T-helper 2 cell (primary cell): ENCODE measurements at places on chromosomes 3 and 15.

- no peak for DNase-seq
These were observed 521.5 kb upstream of the PPP2R3A start for GRCh38 chr3:135444058-135444457.

GRCh38 chr3:64023187-64023860 is at the start of gene PSMD6:
Gene PSMD6, minus strand, starts transcription at chr3:64023494. Its CDS starts 75 bp downstream, at chr3:64023419.
- peak; percentile 85 for DNase-seq

DNA sequence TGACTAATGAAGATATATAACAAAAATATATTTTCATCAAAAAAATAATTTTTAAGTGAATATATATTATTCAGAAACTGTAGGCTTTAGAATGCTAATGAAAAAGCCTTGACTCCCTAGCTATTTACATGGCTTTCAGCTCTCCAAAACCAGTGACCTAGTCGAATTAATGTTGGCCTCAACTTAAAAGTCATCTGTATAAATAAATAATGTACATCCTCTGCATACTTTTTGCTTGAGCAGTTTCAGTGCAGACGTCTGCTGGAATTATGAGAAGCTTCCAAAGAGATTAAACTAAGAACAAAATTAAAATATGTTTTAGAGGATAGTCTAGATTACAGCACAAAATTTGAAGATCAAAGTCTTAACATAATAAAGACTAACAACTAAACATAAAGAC is 520.4 kb upstream of the ALCAM start:
- no peak for DNase-seq

GRCh38 chr3:20326541-20326940 is 140.5 kb upstream of the SGO1 start:
- no peak for DNase-seq

DNA sequence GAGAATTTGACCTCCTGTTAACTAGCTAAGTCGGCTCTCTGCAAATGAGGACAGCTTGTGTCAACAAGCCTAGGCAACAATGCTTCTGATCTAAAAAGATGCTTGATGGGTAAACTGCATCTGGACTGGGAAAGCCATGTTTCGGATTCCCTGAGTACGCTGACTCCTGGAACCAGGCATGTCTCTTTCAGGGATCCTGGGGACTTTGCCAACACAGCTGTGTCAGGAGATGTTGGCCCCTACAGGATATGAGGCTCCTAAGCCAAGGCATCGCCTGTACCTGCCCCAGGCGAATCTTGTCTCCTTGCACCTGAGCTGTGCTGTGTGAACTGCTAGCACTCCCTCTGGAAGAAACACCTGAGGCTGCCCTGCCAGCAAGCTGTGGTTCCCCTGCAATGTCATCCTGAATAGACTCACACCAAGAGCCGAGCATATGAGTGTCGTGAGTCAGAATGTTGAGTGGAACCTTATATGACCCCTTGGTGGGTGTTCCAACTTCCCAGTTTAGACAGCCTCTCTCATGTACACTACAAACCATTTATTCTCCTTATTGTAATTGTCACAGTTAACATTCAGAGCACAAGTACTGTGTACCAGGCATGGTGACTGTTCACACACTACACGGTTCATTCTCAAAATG is 17.0 kb downstream of the EOGT start:
- no peak for DNase-seq

DNA sequence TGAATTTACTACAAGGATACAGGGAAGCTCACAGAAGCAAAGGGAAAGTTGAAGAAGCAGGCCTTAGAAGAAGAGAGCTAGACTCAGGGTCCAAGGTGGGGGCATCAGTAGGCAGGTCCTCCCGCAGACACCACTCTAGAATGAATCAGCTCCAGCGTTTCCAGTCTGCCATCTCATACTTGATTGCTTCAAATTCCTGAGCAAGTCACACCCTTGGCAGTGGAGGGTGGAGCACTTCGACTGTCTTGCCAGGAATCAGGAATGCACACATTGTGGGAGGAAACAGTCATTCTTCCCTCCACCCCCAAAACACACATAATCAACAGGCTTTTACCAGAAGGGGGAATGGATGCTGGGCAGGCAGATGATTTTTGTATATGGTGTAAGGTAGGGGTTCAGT is 78.5 kb downstream of the CHCHD6 start:
- DNase-seq: no peak

GRCh38 chr3:69983546-69984265 is 15.8 kb upstream of the SAMMSON start:
- DNase-seq: no peak

DNA sequence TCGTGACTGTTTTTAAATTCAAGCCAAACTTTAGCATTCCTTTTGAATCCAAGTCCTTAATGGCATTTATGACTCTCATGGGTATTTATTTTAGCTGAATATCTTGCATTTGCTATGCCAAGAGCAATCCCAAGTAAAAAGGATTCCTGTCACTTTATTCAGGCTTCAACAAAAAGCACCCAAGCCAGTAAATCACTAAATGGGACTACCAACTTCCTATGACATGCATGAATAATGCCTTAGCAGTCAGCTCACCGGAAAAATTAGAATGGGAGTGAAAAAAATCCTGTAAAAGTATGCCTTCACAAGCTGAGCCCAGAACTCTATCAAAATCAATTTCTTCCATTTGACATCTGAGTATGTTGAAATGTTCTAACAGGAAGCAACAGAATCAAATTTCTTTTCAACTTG is 1297.9 kb downstream of the ROBO2 start:
- no peak for DNase-seq

DNA sequence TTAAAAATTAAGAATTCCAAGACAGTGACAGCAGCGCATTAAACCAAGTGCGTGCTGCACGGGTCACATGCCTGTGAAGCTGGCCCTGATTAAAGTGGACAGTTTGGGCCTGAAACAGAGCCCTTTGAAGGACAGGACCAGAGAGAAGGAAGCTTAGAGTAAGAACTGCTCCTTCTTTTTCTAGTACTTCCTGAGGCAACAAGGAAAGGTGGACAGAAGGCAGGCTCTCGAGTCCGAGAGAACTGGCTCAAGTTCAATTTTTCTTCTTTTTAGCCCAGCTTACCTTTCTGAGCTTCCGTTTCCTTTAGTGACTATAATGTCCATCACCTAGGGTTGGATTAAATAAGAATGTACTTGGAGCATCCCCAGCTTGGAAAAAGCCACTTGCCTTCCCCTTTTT is 26.9 kb downstream of the ANP32A start:
- DNase-seq: no peak

GRCh38 chr15:100760357-100760903 is 119.2 kb upstream of the ALDH1A3 start:
- no peak for DNase-seq

GRCh38 chr15:56977232-56977631 is 58.8 kb downstream of the TCF12 start:
- no peak for DNase-seq

DNA sequence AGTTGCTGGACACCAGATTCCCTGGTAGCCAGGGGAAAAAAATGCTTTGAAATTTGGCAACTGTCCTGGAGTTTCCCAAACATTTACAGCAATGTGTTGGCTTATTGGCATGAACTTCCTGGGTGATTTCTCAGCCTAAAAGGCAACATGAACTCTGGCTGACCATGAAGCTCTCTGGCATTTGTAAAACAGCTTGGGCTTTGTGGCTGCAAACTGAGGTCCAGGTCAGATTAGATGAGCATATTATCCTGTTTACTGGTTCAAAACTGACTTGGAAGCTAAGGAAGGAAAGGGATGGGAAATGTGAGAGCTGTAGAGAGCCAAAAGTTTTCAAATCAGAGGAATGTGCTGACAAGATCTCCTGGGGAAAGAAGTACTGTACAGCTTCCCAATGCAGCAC is 139.0 kb downstream of the P3H2 start:
- no peak for DNase-seq

DNA sequence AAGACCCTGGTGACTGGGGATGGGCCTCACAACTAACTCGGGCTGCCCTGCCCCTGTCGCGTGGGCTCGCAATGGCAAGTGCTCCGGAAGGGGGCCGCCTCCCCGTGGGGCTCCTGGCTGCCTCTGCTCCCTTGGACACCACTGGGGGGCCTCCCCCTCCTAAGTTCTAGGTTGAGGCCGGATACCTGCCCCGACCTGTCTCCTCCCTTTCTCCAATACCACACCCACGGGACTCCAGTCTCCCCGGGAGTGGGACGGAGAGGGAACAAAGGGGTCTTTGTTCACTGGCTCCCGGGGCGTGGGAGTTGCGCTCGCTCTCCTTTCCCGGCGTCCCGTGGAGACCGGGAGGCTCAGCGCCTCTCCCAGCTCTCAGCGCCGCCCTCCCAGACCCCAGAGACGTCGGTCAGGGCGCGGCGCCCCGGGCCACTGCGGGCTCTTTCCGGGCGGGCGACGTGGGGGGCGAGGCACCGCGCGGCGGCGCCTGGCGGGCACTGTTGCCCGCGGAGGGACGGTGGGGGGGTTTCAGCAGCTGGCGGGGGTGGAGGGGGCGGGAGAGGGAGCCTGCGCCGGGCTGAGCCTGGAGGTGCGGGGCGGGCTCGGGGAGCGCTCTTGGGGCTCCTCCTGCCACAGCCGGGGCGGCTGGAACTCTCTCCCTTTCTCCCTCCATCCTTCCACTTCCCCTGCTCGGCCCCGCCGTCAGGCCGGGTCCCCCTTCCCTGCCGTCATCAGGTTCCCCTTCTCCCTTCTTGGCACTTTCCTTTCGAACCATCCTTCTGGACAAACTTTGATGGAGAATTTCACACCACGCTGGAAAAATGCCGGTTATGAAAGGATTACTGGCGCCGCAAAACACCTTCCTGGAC is at the start of gene KCNH8:
Gene KCNH8, plus strand, starts transcription at position 606 of the 863 bp plus-strand sequence. Its CDS starts 210 bp downstream, at position 816.
- no peak for DNase-seq

- DNase-seq: no peak
These were observed 14.5 kb upstream of the CFAP100 start for GRCh38 chr3:126380011-126380768.

DNA sequence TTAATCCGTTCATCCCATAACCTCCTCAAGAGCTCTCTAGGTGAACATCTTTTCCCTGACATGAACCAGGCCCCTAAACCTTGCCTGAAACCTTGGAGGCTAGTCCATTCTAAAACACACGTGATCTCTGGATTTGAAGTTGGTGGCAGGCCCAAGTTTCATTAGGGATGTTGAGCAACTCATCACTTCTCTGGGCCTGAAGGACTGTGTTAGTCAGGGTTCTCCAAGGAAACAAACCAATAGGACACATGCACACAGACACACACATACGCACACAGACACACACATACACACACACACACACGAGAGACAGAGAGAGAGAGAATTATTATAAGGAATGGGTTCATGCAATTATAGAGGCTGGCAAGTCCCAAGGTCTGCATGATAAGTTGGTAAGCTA is 31.9 kb downstream of the ACAN start:
- DNase-seq: no peak

GRCh38 chr3:189278221-189278620 is 106.5 kb downstream of the TPRG1 start:
- DNase-seq: no peak

DNA sequence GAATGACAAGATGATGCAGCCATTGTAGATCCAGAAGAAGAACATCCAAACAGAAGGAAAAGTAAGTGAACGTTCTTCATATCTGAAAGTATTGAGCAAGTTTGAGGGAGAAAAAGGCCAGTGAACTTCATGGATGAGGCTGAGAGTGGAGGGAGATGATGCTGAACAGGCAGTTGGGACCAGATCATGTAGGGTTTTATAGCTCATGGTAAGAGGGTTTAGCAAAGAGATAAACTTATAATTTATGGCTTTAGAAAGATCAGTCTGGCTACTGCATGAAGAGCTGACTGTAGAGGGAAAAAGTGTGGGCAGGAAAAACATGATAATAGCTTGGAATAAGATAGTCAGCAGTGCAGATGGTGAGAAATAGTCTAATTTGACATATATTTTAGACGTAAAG is 192.6 kb upstream of the LPP start:
- DNase-seq: no peak

- DNase-seq: no peak
These were observed 250.3 kb upstream of the CRBN start for GRCh38 chr3:3429841-3430240.

- no peak for DNase-seq
These were observed 211.8 kb downstream of the NAALADL2 start for GRCh38 chr3:175070946-175071345.

DNA sequence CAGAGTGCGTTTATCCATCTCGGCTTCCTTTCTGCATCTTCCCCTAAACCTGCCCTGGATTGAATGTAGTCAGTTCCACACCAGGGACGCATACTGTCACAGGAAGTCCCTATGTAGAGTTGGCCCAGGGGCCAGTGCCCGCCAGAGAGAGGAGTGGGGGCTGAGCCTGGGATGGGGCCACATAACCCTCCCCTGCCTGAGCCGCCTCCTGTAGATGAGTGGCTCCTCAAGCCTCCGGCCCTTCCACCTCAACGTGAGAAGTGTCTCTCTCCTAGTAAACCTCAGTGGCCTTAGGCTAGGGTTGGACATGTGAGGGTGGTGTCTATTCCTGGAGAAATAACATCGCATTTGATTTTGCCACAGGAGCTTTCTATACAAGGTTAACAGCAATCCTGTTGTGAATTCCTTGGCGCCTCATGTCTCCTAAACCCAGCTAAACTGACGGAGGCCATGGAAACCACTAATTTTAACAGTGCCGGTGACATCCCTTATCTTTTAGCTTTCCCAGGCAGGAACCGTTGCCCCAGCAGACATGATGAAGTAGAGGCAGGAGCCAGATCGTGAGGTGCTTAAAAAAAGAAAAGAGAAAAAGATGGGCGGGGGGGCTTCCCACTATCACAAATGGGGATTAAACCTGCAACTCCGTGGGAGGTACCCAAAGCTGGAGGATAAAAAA is 171.1 kb downstream of the CHDH start:
- no peak for DNase-seq

DNA sequence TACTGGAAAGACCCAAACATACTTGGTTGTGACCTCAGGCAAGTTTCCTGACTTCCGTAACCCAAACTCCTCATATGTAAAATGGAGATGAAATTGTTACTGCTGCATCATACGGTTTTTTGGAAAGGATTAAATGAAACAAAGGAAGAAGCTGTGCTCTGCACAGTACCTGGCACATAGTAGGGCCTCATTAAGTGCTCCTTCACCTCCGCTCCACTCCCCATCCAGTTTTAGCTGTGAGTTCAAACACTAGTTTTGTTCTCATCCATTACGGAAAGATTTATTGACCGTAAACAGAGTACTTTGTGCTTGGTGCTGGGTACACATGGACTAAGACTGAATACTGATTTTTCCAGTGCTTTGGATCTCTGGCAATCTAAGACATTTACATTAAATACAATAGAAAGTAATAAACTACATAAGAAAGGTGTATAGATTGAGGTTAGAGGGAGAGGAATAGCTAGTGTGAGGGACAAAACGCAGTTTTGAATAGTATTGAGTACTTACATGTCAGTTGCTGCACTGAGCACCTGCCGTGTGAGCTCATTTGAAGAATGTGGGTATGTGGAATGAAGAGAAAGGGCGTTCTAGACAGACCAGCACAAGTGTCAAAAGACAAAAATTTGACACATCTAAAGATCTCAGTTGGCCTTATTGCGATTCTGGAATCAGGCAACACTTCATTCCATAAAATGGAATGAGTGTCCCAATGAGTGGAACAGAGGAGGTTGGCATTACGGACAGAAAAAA is 594 bp upstream of the ICE2 start:
- no peak for DNase-seq

- DNase-seq: no peak
These were observed 67.7 kb downstream of the FOXP1 start for GRCh38 chr3:71515636-71516365.
